Smooth muscle cell of the brain vasculature (primary cell): ENCODE measurements at places on chromosomes 3 and 15.

DNA sequence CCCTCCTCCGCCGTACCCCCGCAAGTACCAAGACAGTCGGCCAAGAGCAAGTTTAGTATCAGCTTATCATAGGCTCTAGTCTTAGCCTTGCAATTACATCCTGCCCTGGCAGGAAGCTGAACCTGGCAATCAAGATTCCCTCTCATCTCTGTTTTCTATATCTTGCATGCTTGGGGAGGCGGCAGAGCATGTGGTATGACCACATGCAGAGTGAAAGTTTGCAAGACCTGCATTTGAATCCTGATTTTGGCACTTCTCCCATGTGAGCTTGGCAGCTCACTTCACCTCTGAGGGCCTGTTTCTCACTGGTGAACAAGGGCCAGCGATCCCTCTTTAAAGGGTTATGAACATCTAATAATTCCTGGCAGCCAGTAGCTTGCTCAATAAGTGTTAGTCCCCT, 106.1 kb upstream of the FRMD4B start:
- DNase-seq: no peak

GRCh38 chr3:140500473-140500872, 177.4 kb upstream of the TRIM42 start:
- no peak for DNase-seq

DNA sequence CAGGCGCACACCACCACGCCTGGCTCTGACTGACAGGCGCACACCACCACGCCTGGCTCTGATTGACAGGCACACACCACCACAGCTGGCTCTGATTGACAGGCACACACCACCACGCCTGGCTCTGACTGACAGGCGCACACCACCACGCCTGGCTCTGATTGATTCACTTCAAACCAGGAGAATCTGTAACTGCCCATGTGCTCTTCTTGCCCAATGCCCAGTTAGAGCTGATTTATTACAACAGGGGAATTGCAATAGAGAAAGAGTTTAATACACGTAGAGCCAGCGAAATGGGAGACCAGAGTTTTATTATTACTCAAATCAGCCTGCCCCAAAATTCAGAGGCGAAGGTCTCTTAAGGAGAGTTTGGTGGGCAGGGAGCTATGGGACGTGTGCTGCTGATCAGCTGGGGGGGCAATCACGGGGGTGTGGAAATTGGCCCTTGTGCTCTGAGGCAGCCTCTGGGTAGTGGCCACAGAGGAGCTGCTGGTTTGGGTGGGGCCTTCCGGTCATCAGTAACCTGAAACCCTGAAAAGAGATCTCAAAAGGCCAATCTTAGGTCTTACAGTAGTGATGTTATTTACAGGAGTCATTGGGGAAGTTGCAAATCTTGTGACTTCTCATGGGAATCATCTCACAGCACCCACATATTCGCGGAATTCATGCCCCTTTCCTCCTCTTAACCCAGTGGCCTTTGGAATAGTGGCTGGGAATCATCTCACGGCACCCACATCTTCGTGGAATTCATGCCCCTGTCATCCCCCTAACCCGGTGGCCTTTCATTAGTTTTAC, 63.8 kb upstream of the TFRC start:
- no peak for DNase-seq

- DNase-seq: no peak
These were observed 277.3 kb upstream of the TLE3 start for GRCh38 chr15:70375006-70375431.

DNA sequence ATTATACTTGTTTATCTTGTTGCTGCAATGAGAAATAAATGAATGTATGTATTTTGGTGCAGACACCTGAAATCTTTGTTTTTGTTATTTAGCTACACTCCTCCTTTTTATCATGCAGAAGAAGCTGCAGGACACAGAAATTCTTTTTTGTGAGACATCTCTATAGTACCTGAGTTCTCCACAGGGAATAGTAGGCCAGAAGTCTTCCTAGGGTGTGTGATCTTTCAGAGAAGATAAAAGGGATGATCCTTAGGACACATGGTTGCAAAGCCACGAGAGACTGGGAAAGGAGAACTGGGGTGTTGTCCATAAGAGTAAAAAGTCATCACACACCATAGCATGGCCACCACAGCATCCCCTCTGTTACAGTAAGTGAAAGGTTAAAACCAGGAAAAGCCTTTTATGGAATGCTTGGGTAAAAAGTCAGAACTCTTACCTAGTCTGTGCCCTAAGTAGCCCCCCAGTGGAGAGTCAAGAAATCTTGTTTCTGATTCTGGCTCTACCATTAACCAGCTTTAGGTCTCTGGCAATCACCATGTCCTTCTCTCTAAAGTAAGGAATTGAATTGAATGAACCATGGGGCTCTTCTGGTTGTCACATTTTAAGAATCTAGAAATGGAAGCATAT, 31.9 kb upstream of the ADGRG7 start:
- no peak for DNase-seq

DNA sequence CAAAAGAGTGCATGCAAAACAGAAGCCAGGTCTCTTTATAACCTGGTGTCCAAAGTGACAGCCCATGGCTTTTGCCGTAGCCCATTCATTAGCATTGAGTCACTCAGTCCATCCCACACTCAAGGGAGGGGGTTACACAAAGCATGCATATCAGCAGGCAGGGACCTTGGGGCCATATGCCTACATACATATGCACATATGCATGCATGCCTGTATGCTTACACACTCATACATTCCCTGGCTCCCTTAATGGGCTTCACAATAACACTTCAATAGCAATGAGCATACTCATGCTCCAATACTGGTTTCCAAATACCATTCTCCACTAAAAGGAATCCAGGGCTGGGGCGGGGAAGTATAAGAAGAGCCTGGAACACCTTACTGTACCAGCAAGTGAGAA, 22.0 kb downstream of the TRPM1 start:
- no peak for DNase-seq

DNA sequence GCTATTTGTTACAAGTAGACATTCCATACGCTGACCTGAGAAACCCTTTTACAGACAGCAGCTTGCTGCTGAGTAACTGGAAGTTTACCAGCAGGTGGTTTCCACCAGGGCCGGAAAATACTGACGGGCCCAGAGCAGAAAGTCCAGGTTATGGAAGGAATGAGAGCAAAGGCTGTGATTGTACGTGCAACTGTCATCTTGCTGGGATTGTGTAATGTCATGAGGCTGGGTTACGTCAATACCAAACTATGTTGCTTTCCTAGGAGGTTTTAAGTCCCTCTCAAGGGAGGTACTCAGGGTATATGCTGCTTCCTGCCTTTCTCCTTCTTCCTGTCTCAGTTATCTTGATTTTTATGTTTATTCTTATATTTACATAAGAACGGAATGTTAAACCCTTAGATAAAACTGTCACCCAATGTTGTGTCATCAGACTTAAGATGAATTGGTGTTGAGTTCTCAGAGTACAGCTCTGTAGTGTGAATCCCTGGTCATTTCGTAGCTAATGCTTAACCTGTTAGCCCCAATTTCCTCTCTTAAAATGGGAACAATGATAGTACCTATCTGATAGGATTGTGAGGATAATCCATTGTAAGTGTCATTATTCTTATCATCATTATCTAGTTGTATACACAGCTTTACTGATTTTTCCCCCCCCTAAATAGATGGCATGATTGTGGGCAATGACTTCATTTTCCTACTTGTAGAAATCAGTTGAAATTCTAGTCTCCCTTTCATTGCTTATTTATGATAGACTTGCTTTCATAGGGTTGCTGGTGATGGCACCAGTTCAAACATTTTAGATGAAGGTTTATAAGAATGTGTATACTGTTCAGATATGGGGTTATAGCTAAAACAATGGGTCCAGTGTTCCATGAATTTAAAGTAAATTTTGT, 101.4 kb downstream of the FNDC3B start:
- DNase-seq: peak; percentile 76

DNA sequence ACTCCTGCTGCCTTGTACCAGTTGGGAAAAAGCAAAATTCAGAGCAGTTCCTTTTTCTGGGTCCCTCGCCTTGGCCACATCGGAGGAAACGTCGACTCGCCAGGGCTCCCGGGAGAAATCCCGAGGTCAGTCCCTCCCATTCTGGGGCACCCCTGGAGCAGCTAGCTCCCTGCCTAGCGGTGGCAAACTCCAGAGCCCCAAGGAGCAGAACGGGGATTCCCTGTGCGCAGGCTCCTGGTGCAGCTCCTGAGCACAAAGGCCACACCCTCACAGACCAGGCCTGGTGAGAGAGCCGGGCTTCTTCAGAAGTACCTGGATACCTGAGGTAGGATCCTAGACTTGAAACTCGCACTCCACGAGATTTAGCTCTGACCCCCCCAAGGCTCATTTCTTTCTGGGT, 2.6 kb downstream of the LRRC3B start:
- DNase-seq: no peak

GRCh38 chr3:34396288-34396687, 597.9 kb downstream of the PDCD6IP start:
- DNase-seq: no peak

DNA sequence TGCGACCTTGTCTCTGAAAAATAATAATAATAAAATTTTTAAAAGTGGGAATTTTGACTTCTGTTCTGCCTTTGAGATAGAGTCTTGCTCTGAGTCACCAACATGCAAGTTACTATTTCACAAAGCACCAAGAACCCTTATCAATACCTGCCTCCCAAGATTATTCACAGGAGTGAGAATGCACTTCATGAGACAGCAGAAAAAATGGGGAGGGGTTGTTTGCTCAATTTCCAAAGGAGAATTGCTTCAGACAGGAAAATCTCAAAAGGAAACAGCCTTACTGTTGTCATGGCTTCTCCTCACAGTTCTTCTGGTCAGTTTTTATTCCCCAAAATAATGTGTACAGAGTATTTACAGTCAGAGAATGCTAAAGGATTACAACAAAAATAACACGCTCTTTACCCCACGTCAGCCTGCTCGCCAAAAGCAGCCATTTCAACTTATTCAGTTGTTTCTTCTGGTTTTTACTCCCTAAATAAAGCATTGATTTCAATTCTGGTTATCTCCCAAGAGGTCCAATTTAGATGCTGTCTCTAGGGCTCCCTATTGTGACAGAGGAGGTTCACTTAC, 89.0 kb downstream of the PPCDC start:
- no peak for DNase-seq

GRCh38 chr15:43316971-43317346, 13.4 kb downstream of the LCMT2 start:
- no peak for DNase-seq

- DNase-seq: no peak
These were observed 2.0 kb downstream of the WNT7A start for GRCh38 chr3:13877911-13878280.

GRCh38 chr3:133248389-133248788, 151.5 kb upstream of the BFSP2 start:
- DNase-seq: no peak
